ENCODE measurements at places on chromosomes 13 and 19.

GRCh38 chr13:86918682-86919081 lies 752.5 kb upstream of the SLITRK5 start:
- no peak for DNase-seq

DNA sequence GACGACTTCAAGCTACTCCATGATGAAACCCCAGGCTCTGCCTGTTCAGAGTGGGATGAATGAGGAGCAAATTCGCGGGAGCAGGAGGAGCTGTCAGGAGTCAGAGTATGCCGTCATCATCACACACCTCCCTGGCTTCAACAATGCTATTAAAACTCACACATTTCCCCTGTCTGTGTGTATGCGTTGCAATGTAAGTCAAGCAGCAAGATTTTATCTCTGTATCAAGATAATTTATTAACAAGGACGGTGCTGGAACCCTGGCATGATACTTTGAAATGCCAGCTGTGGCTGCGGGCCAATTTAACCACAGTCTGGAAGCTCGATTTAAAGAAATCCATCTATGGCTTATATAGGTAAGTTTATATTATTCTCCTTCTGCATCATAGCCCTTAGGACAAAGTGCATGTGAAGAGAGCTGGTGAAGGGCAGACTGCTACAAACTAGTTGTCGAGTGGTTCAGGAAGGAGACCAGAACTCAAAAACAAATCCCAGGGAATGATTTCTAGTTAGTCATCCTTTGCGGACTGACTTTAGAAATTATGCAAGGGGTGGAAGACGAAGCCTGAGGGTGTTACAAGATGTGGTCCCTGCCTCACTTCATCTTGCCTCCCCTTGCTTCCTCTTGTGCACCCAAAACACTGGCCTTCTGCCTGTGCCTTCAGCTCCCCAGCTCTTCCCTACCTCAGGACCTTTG lies 486.5 kb downstream of the COG6 start:
- no peak for DNase-seq

DNA sequence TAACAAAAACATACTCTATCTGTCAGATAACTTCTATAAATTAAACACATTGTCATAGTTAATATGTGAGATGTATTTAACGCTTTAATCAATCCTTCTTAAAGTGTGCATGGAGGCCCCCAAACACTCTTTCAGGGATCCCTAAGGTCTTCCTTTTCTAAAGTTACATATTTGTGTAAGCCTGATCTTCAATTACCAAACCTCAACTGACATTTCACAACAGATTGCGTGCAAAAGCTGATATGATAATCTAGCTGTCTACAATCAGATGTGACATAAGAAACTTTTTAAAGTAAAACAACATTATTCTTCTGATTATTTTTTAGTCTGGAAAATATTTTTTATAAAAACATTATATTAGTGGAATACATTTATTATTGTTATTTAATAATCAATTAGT lies 1850.4 kb downstream of the OLFM4 start:
- no peak for DNase-seq

GRCh38 chr19:2412449-2412848 lies 14.9 kb downstream of the TIMM13 start:
- DNase-seq, result no peak

DNA sequence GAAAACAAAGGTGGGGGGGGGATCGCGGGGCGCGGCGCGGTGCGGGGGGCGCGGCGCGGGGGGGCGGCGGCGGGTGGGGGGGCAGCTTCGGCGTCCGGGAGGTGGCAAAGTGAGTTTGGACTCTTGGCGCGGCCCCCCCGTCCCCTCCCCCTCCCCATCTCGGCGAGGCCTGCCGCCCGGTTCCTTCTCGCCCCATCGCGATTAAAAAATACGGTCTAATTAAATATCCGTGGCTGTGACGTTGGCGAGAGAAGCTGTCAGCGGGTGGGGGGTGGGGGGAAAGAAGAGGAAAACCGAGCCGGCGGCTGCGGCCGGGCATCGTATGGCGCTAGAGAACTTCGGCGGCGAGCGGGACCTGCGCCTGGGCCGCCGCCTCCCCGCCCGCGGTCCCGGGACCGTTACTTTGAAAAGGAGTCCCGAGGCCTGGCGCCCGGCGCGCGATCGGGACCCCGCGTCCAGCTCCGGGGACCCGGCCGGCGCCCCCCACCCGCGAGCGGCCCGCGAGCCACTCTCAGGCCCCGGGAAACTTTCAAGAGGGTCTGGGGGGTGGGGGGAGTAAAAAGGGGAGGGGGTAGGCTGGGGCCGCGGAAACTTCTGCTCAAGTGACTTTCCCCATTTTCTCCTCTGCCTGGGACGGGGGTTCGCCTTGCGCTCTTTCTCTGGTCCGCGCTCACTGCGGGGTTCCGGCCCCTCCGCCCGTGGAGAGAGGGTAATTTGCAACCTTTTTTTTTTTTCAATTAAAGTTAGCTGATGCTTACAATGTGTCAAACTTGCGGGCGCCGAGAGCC lies 146.3 kb upstream of the ZNF536 start:
- no peak for DNase-seq

GRCh38 chr19:14265290-14266036 lies 59.5 kb upstream of the ADGRL1 start:
- DNase-seq, result no peak

DNA sequence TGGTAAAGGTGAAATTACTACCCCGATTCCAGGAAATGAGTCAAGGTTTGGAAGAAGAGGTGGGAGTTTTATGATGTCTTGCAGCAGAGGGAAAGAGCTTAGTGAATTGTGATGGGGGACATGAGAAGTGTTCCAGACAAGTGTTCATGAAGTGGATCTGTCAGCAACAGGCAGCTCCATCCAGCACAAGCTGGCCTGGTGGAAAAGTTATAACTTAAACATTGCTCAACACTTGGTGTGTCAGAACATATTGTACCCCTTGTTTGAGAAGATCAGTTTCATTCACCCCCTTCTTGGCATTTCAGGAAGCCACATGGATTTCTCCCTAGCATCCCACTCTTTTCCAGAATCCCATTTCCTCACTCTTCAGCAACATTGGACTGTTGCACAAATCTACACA lies 222.0 kb downstream of the B3GLCT start:
- DNase-seq, result no peak

DNA sequence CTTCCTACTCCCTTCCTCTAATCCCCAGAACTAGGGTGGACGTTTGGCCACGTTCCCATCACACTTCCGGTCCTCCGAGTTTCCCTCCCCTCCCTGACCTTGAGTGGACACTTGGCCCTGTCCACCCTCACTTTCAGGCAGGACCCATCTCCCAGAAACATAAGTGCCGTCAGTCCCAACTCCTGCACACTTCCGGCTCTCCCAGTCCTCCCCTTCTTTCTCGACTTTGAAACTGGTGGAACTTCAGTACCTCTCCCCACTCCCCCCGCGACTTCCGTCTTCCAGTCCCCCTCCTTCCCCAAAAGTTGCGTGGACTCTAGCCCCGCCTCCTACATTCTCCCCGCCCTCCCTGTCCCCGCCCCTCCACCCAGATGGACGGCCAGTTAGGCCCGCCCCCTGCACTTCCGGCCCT lies 278 bp upstream of the ZNF274 start:
- DNase-seq, result no peak

DNA sequence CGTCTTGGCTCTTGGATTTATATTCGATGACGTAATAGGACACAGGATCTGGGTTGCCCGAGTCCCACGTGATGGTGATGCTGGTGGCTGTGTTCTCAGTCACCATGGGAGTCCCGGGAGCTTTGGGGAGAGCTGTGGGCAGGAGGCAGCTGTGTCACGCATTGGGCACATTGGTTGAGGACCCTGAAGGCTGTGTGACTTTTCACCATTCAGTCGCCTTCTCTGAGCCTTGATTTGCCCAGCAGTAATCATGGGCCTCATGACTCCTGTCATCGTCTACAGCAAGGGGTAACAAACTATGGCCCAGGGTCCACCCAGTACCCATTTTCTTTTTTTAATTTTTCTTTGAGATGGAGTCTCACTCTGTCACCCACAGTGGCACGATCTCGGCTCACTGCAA lies 96.3 kb downstream of the PTPRS start:
- no peak for DNase-seq

- no peak for DNase-seq
Observed at GRCh38 chr19:30549151-30549550, 177.0 kb downstream of the ZNF536 start.

- DNase-seq, result no peak
Observed at GRCh38 chr13:94641409-94641941, 39.8 kb downstream of the GPR180 start.

DNA sequence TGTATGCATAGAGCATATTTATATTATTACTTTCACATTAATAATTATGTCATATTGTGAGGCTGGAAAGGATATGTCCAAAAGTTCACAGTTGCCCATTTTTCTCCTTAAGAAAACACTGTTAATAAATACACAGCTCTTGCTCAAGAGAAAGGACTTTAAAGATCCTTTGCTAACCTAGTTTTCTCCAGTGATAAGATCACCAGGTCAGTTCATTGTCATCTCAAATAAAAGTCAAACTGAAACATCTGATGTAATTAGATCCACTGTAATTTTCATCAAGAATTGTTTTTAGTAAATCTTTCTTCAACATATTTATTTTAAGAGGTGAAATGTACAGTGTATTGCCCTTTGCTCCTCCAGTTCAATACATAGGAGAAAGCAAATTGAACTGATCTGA lies 82.8 kb upstream of the KLHL1 start:
- no peak for DNase-seq

DNA sequence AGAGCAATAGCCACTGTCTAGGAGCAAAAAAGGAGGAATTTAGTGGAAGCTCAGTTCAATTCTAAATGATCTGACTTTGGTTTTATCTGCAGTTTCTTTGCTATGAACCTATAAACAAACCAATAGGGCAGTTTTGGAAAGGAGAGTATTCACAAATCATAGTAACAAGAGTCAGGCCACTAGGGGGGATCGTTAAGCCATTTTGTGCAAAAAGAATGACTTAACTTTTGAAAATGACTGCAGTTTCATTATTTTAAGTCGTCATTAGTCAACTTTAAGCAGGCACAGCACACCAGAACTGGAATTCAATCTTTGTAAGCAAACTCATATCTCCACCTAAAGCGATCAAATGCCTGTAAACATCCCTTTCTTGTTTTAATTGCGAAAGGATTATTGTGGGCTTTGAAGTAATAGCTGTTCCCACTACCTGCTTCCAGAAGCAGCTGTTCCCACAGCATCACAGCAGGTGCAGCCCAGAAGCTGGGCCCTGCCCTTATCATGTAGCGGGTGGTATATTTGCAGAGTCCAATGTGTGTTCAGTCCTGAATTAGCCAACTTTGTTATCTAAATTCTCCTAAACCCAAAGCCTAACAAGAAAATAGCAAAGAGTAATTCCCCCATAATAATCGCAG lies 51.5 kb downstream of the SOX21 start:
- DNase-seq, result no peak

DNA sequence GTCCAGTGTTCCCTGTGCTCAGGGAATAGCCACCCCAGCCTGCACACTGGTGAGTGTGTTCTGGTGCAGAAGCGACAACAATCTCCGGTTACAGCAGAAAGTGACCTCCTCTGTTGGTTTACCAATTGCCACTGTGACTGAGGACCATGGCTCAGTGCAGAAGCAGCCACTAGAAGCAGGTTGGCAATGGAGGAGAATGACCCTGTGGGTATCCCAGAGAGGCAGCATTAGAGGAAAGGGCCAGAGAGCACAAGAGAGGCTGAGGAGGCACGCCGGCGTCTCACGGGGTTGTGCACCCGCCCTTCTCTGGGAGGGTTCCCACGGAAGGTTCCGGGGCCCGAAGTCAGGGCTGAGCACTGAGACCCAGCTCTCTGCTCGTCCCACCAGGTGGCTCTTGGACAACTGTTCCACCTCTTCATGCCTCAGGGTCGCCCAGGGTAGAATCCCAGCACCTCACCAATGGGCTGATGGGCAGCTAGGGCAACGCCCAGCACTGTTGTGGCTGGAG lies 14.0 kb downstream of the PROZ start:
- no peak for DNase-seq
